A549 treated with Mapracorat at 1 μM for 4 hours (cell line): ENCODE measurements at places on chromosomes 7 and 10. TPM values are rescaled to one million over a fixed set of nuclear protein-coding genes. Genes with fewer than 3 reads are reported as not detected.

Gene PLPP4
- total RNA-seq, result 0.16 to 0.25 TPM (median 0.19 TPM) in 3 of 5 replicates, not detected in the others

Gene NCAPG2
- total RNA-seq, result 31.4 to 41.6 TPM (median 39.5 TPM) in 5 replicates

Gene OR6V1
- not detected in 5 replicates for total RNA-seq

Gene OPTN
- 52.1 to 64.9 TPM (median 54.1 TPM) in 5 replicates for total RNA-seq

Gene C10orf62
- not detected in 5 replicates for total RNA-seq

Gene HECW1
- 11.6 to 17.2 TPM (median 15.1 TPM) in 5 replicates for total RNA-seq

Gene CUTC
- total RNA-seq, result 31.5 to 33.4 TPM (median 32.0 TPM) in 5 replicates

Gene SPDYE11
- total RNA-seq, result not detected in 5 replicates

Gene MAT1A
- 0.05 to 0.28 TPM (median 0.05 TPM) in 3 of 5 replicates, not detected in the others for total RNA-seq

Gene RNF133
- total RNA-seq, result not detected in 5 replicates

Gene OPN1SW
- not detected in 5 replicates for total RNA-seq

Gene GAD2
- total RNA-seq, result not detected in 5 replicates

Gene RBM28
- total RNA-seq, result 49.9 to 57.3 TPM (median 55.4 TPM) in 5 replicates

Gene TEX36
- total RNA-seq, result not detected in 5 replicates

Gene DGKI
- total RNA-seq, result 0.22 to 0.63 TPM (median 0.39 TPM) in 5 replicates

Gene RALA
- 29.2 to 47.3 TPM (median 34.5 TPM) in 5 replicates for total RNA-seq

Gene CFTR
- not detected in 5 replicates for total RNA-seq

Gene AGMO
- total RNA-seq, result 0.56 to 1.2 TPM (median 1.1 TPM) in 5 replicates

Gene CYP2C19
- total RNA-seq, result 0.12 TPM in 1 of 5 replicates, not detected in the others

Gene CCL24
- not detected in 5 replicates for total RNA-seq

Gene KIAA1549
- 4.7 to 6.7 TPM (median 5.8 TPM) in 5 replicates for total RNA-seq

Gene SCART1
- total RNA-seq, result 0.07 to 0.24 TPM (median 0.16 TPM) in 5 replicates

Gene TMED4
- total RNA-seq, result 47.0 to 54.2 TPM (median 53.0 TPM) in 5 replicates

Gene RTKN2
- total RNA-seq, result 0.66 to 1.0 TPM (median 0.87 TPM) in 5 replicates

Gene LLCFC1
- not detected in 5 replicates for total RNA-seq

Gene CTTNBP2
- total RNA-seq, result 0.33 to 0.78 TPM (median 0.48 TPM) in 5 replicates

Gene PDE6C
- not detected in 5 replicates for total RNA-seq
